Right ventricle myocardium inferior (tissue), 1 donor: ENCODE measurements at places on chromosomes 5 and 9.

DNA sequence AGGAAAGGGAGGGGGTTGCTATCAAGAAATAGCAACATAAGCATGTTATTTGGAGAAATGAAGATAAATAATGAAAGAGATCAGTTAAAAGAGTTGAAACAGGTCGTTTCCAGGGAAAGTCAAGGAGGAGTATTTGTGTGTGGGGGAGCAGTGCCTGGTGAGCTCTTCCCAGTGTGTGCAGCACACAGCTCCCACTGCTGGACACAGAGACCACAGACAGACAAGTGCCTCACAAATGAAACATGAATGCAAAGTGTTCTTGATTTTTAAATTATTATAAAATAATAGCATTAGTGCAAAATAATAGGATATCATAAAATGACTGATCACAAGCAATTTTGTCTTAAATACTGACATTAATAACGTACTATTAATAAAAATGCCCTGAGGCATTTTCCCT lies 40.8 kb downstream of the LIFR start:
- DNase-seq: no peak

GRCh38 chr9:18595597-18595996 lies 121.6 kb downstream of the ADAMTSL1 start:
- DNase-seq: no peak

DNA sequence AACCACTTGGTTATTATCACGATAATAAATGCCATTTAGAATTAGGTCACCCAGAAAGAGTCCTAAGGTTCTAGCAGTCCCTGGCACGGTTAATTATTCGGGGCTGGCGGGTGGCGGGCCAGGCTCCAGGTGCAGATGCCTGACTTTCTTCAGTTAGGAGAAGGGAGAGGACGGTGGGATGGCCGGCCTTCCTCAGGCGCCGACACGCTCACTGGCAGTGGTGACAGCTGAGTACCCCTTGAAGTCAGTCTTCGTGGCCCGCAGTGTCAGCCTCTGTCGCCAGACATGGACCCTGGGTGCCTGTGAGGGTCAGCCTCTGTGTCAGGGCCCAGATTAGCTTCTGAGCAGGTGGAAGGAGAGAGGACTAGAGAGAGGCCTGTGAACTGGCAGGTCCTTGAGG lies 21.1 kb upstream of the EXOC3 start:
- no peak for DNase-seq

DNA sequence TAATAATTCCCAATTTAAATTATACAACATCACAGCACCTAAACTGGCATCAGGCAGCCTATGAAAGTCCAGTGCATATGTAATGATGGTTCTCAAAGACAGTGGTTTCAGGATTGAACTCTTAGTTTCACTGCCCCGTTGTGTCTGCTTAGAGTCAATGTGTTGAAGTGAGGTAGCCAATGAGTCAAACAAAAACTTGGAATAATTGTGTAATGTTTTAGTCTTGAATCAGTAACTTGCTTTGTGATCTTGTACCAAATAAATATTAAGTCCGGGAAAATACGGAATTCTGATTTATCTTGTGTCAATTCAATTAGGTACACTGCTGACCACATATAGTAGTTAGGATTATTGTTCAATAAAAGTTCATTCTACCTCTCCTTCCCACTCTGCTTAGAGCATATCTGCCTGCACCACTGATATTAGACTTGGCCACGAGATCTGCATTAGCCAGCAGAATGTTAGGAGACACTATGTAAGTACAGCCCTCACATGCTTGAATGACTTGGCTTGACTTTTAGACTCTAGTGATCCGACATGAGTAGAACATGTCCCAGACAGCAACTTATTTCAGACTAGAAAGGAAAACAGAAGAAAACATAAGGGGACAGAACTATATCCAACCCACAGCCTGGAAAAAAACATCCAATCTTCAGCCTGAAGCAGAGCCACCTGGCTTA lies 441.5 kb upstream of the PTGER4 start:
- DNase-seq: no peak

- no peak for DNase-seq
These were observed 20.9 kb upstream of the TTC33 start for GRCh38 chr5:40776658-40776977.

GRCh38 chr5:151745071-151745705 lies 13.2 kb downstream of the ATOX1 start:
- DNase-seq: peak; percentile 70
